NCI-H2029 treated with DMSO at 0.1 percent for 48 hours (cell line): ENCODE measurements at places on chromosomes 7 and 10.

DNA sequence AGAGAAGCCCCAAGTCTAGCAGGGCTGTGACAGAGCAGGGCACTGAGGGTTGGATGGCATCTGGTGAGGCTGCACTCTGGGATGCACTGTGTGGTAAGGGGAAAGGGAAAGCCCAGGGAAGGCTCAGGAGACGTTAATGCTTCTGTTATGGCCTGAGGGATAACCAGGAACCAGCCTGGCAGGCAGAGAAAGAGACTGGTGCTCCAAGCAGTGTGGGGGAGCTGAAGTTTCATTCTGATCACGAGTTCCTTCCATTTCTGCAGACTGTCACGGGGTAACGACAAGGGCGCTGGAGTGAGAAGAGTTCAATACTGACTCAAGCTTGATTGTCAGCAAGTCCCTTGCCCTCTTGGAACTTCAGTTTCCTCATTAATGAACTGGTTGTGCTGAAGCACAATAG lies 730.9 kb downstream of the GRID1 start:
- DNase-seq, result no peak

GRCh38 chr10:123309731-123310130 lies 155.5 kb downstream of the BUB3 start:
- DNase-seq, result no peak

GRCh38 chr10:62590306-62590705 lies 214.2 kb upstream of the ADO start:
- DNase-seq, result no peak

DNA sequence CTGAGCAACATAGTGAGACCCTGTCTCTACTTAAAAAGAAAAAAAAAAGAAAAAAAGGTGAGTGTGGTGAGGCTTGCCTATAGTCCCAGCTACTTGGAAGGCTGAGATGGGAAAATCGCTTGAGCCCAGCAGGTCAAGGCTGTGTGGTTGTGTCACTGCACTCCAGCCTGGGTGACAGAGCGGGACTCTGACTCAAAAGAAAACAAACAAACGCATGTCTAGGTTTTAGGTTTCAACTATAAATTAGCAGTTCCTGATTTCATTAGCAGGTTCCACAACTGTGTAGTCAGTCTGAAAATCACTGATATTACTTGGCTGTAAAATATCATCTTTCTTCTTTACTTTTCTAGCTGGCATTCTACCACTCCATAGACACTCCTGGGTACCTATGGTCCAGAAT lies 155.7 kb upstream of the HGF start:
- DNase-seq, result no peak

DNA sequence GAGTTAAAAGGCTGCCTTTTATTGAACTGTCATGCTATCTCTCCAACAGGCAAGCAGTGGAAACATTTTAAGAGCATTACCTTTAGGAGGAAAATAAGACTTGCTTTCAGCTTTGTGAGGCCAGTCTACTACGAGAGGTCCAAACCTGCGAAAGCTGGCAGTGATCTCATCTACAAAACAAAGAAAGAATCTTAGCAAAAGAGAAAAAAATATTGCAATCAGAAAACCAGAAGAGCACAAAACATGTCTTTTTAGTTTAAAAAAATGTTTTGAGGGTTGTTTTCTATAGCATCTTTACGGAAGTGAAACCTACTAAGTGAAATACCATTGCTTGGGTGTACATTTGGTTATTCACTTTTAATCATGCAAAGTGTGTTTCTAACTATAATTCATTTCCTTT lies 147.9 kb downstream of the CPEB3 start:
- DNase-seq, result no peak

DNA sequence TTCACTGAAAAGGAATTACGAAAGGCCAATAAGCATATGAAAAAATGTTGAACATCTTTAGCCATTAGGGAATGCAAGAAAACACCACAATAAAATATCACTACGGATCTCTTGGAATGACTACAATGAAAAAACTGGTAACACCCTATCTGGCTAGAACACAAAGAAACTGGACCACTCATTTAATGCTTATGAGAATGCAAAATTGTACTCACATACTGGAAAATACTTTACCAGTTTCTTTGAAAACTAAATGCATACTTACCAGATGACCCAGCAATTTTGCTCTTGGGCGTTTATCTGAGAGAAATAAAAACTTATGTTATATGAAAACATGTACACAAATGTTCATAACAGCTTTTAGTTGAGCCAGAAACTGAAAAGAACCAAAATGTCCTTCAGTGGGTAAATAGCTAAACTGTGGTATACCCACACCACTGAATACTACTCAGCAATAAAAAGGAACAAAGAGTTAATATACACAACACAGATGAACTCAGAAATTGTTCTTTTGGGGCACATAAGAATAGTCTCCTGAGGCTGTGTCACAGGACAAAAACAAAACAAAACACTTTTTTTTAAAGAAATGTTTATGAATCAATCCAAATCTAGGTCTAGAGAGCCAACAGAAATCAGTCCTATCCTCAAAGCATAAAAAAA lies 23.5 kb downstream of the CNOT4 start:
- DNase-seq, result no peak

DNA sequence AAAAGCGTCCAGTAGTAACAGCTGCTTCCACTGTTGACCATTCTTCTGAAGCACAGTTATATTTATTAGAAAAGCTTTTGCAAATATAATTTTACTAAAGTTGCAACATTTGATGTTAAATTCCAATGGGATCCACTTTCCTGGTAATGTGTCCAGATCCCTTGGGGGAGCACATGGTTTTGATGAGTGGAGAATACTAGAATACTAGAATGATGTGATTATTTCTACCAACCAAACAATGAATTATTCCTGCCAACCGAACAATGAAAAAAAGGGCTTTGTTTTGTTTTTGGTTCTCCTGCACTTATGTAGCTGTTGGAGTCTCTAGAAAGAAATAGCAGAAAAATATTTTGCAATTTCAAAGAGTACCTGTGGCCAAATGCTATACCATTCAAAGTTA lies 59.1 kb downstream of the BPGM start:
- no peak for DNase-seq

DNA sequence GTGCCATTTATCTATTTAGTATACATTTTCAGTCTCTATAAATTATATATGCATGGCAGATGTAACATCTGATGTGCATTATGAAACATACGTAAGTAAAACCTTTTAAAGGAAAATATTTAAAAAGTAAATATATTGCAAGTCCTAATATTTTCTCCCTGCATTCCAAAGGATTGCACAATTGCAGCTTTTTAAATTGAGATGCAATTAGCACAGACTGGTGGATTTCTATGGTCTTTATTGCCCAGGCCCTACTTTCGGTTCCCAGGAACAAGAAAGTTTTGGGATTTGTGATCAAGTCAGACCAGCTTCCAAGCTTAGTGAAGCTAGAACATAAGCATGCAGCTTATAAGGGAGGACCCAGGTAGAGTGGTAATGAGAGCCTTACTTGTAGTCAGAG lies 337.8 kb downstream of the NRG3 start:
- no peak for DNase-seq

GRCh38 chr7:156174428-156174827 lies 362.2 kb upstream of the SHH start:
- no peak for DNase-seq

DNA sequence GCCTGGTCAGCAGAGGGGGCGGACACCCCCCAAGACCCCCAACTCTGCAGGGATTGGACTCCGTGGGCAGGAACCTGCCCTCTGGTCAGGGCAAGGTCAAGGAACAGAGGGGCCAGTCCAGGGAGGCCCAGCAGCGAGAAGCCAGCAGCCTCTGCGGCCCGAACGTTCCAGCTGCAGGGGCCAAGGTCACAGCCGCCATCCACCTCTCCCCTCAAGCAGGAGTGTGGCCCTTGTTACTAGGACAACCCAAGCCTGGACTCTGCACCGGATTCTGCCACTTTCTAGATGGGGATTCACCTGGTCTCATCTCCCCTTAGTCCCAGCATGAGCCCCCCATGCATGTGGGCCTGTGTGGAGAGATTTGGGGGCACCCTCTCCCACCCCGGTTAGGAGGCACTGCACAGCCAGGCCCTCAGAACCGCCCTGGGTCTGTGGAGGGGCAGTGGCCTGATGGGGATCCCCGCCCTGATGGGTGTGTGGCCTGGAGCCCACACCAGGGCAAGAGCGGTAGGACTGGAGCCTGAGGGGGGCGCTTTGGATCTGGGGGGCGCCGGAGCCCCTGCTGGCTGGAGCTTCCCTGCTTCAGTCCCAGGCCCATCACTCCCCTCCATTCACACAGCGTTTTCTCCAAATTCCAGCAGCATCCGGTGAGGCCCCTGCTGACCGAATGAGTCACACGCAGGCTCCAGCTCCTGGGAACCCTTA lies 18.1 kb downstream of the ADGRA1 start:
- DNase-seq, result no peak

DNA sequence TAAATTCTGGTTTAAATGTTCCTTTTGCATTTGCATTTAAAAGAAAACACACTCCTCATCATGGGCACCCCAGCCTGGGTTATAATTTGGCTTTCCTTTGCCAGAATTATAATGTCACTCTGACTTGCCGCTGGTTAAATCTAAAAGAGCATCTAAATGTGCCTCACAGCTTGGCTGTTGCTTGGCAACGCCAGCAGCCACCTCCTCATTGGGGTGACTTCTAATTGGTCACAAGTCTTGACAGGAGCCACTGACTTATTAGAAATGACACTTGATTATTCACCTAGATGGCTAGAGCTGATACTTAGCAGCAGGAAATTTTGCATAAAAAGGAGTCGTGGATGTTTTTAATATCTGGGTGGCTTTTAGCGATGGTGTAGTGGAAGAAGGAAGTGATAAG lies 114.3 kb downstream of the TBXAS1 start:
- DNase-seq, result no peak

DNA sequence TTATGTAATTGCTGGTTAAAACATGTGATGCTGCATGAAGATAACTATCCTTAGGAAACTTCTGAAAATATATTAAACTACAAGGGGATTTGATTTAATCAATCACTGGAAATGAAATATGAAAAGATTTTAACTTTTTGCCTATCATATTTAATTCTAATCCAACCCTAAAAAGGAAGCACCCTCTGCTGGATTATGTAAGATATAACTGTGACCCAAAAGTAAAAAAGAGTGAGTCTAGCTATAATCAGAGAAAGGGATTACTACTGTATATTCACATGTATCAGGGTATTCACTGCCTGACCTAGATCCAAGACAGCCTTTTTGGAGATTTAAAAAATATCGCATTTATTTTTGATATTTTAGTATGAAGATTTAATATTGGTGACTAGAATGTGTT lies 295.5 kb downstream of the MDFIC start:
- no peak for DNase-seq

GRCh38 chr7:132469264-132469663 lies 107.0 kb downstream of the PLXNA4 start:
- DNase-seq, result no peak

DNA sequence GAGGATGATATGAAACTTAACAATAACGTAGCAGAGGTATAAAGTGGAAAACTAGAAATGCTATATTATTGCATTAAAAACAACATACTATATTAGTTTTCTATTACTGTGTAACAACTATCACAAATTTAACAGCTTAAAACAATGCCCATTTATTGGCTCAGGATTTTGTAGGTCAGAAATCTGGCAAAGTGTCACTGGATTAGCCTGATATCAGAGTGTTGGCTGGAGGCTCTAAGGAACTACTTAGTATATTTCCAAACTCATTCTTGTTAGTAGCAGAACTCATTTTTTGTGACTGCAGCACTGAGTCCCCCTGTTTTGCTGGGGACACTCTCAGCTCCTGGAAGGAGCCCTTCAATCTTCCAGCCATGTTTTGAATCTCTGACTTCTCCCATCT lies 306.8 kb downstream of the ETV1 start:
- no peak for DNase-seq

DNA sequence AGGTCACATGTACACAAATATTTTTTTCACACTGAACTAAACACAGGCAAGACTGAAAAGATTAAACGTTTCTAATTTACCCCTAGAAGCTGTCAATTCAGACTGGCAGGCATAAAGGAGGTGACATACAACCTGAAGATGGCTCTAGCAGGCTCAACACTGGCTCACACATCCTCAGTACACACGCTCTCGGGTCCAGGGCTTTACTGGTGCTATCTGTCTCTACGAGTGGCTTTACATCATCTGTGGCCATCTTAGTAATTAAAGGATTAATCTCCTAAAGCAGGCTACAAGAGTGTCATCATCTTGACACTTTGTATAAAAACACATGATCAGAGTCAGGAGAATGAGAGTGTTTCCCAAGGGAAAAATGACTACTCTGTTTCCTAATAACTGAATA lies 57.3 kb downstream of the COPG2 start:
- DNase-seq, result no peak

DNA sequence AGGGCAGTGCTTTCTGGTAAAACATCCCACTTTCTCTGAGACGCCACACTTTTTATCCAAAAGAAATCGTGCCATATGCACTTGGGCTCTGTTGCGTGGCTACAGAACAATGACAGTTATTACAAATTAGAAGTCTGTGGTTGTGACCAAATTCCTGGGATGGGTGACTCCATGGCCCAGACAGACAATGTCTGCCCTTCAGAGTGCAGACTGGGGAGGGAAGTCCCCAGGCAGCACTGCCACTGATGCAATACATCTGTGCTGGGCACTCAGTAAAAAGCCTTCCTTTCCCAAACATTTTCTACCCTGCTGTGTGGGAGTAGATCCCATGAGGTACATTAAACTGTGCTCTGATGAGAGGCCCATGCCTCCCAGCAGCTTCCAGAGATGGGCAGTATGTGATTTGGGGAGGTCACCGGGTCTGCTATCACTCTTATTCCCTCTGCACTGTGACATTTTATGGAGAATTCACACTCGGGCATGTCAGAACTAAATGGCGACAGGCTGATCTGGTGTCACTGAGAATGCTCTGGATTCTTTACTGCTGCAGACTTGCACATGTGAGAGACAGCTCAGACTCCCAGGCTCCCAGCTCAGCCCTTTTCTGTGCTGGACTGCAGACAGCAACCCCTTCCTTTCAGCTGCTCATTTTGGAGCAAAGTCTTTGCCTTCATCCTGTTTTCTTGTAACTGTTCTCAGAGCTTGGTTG lies 243.5 kb upstream of the ZNF32 start:
- DNase-seq, result no peak

- DNase-seq, result no peak
Measured at GRCh38 chr10:84159076-84159685, 14.4 kb upstream of the GPR15LG start.

- no peak for DNase-seq
Measured at GRCh38 chr7:40698214-40698920, 563.6 kb downstream of the SUGCT start.

DNA sequence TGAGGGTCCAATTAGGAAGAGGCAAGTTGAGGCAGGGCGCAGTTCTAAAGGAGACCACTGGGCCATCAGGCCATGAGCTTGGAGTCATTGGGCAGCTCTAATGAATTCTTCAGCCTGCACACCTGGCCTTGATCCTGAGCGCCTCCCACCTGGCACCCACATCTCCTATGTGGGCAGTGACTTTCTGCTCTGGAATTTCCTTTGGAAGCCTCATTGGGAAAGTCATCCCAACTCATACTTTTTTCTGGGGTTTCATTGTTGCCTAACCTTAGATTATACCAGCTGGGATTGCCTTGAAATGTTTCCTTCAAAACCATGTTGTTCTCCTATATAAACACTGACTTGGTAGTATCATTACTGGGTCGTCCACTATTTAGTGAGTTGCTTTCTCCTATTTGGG lies 54.1 kb downstream of the PLPP4 start:
- no peak for DNase-seq
